ENCODE measurements at places on chromosomes 11 and 22.

- no peak for DNase-seq
These were observed 74.6 kb downstream of the ARHGEF12 start for GRCh38 chr11:120410622-120411380.

DNA sequence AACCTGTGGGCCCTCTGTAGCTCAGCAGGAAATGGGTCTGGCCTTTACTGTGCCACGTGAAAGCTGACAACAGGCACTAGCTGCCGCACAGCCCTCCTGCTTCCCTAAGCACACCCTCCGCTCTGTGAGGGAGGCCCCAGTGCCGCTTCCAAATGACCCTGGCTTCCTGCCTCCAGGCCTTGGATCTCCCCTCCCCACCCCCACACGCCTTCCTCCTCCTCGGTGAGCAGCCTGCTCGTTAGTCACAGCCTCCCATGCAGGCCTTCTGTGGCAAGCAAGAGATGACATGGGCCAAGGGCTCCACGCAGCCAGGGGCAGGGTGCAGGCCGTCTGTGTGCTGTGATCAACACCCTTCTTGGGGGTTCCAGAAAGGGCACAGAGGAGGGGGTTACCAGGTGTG lies 15.3 kb upstream of the RASL10A start:
- no peak for DNase-seq

- peak; percentile 72 for DNase-seq
These were observed 53.2 kb upstream of the CDON start for GRCh38 chr11:126115816-126116331.

DNA sequence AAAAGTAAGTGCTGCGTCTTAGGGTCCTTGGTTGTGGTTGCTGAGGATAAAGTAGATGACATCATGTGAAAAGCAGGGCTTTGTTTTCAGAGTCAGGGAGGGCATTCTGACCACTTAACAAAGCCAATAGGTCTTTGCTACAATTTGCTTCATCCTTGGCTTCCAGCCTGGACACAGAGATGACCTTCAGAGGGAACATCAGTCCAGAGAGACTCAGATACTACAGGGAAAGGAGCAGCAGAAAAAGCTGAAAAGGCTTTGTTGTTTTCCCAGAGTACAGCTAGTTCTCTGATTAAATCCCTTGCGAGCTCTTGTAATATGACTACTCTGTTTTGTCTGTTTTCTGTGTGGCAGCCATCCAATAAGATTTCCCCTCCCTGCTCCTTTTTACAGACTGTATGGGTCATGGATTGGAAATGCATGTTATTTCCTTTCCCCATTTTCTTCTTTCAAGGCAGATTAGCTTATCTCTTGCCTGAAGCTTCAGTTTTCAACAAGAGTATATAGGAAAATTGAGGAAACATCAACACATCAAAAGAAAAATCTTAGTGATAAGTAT lies 31.9 kb downstream of the ATG13 start:
- peak; percentile 11 for DNase-seq

DNA sequence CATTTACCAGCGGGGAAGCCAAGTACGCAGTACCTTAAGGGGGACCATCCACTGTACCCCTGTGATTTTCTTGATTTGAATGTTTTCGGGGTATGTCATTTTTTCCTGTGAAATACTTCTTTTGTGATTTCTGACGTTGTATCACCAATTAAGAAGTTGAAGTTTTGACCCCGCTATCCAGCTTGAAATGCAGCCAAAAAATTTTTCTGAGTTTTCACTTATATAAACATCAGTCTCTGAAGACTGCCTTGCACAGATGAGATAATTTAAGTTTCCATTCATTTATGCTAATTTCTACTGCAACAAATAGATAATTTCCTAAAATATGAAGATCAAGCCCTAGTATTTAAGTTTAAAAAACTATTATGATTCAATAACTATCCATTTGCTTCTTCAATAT lies 20.0 kb downstream of the CTSC start:
- DNase-seq = no peak

DNA sequence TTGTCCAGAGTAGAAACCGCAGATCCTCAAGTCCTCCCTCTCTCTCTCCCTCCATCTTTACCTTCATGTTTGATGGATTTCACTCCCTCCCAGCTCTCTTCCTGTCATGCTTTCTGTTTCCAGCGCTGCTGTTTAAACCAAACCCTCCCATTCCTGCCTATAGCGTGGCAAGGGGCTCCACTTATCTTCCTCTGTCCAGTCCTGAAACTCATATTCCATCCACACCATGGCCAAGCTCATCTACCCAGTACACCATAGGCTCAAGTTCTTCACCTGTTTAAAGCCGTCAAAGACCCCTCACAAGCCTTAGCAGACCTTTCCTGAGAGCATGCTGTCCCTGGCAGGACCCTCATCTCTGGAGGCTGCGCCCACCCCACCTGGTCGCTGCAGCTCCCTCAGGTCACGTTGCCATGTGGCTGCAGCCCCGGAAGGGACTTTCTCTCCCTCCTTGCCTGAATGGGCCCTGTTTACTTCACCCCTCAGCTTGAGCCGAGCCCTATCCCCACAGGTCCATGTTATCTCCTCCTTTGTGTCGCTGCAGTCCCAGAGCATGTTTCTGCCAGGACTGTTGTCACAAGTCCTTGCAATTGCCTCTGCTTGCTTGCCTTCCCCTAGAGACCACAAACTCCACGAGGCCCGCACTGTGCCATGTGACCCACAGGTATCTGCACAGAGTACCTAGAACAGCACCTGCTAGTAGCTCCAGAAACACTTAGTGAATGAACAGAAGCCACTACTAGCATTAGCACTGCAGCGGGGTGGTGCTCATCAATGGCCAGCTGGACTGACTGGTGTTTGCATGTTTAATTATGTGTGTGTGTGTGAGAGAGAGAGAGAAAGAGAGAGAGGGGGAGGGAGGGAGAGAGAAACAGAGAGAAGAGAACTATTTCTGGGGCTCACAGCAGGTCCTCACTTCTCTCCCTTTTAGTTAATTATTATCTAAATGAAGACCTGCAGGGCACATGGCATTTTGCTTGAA lies 149.4 kb upstream of the SNX19 start:
- no peak for DNase-seq

All from cerebellar cortex (tissue), 1 donor.